ENCODE measurements at places on chromosomes 4 and X.

DNA sequence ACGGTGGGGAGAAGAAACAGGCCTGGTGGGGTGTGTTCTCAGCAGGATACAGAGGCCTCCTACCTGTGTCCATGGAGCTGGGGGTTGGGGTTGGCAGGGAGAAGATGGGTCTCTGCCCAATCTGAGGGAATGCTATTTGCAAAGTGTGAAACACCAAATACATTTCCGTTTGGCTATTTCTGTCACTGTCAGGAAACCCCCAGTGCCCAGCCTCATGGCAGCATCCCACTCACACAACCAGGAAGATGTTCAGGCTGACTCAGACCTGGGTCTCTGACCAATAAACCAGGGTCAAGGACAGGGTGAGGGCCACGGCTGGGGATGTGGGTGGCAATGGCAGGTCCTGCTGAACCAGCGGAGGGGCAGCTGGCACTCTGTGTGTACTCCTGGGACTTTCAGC, 41.3 kb downstream of the BCOR start:
- DNase-seq, result no peak

- DNase-seq, result no peak
These were observed 561.2 kb upstream of the DIPK2B start for GRCh38 chrX:45761920-45762319.

- DNase-seq, result no peak
These were observed 482.3 kb downstream of the ANKRD50 start for GRCh38 chr4:124230268-124230667.

DNA sequence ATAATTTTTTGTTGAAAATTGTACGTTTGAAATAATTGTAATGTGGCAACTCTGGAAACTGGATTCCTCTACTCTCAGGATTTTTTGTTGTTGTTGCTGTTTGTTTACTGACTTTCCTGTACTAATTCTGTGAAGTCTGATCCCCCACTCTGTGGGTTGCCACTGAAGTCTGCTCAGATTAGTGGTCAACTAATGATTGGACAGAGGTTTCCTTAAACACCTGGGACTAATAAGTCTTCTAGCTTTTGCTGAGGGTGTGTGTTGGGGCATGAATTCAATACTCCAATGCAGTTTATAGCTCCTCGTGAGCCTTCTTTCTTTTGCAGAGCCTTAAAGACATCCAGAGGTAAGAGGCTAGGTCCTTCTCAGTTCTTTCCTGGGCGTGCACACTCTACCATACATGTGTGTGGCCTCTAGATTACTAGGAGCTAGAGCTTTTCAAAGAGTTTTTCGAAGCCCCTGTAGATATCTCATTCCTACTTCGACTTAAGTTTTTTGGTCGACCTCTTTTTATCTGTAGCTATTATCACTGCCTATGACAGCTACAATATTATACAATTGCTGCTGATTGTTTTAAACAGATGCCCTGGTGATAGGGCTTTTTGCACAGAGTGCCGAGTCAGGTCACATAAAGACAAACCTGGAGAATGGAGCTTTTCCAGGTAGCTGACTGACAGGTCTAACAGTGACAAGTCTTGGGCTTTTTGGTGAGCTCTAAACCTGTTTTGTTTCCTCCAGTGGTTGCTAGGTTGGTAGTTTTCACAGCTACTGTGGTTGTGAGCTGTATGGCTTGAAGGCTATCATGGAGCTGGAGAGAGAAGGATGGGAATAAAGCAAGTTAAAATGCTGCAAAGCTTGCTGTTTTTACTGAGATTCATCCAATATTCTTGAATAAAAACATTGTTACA, 34.0 kb downstream of the BMP2K start:
- no peak for DNase-seq

Measured in activated naive CD4-positive, alpha-beta T cell treated with anti-CD3 and anti-CD28 coated beads, Interleukin-2, amount 10 ng/mL, durations not matched to agents 7 days and 5 days (primary cell).